ENCODE measurements at places on chromosomes 3 and 15.

- DNase-seq: no peak
These were observed 6.0 kb downstream of the SLC27A2 start for GRCh38 chr15:50187997-50188396.

DNA sequence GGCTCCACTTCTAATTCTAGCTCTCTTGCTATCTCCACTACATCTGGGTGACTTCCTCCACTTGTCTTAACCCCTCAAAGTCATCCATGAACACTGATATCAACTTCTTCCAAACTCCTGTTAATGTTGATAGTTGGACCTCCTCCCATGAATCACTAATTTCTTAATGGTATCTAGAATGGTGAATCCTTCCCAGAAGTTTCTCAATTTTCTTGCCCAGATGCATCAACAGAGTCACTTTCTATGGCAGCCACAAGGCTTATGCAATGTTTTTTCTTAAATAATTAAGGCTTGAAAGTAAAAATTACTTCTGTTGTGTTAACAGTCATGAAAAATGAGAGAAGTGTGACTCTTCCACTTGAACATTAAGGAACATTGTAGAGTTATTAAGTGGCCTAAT, 164.3 kb downstream of the PCCB start:
- no peak for DNase-seq

- no peak for DNase-seq
These were observed 71.5 kb downstream of the STAC start for GRCh38 chr3:36451816-36452215.

DNA sequence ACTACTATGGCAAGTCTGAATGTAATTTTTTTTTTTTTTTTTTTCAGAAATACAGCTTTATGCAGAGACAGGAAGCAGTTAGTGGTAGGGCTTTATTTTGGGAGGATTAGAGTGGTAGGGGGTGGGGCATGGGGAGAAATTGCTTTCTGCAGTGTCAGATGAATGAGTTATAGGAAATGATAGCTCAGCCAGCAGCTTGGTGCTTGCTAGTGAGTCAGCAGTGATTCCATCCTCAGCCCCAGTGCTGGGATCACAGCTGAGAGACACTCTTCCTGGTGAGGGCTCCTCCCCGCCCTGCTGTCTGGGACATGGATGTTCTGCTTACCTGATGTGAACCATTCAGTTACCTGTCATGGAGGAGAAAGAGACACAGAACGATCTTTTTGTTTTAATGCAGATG, 39.6 kb downstream of the SEMA6D start:
- DNase-seq: no peak

GRCh38 chr15:22927761-22928160, 52.4 kb downstream of the CYFIP1 start:
- DNase-seq: no peak

DNA sequence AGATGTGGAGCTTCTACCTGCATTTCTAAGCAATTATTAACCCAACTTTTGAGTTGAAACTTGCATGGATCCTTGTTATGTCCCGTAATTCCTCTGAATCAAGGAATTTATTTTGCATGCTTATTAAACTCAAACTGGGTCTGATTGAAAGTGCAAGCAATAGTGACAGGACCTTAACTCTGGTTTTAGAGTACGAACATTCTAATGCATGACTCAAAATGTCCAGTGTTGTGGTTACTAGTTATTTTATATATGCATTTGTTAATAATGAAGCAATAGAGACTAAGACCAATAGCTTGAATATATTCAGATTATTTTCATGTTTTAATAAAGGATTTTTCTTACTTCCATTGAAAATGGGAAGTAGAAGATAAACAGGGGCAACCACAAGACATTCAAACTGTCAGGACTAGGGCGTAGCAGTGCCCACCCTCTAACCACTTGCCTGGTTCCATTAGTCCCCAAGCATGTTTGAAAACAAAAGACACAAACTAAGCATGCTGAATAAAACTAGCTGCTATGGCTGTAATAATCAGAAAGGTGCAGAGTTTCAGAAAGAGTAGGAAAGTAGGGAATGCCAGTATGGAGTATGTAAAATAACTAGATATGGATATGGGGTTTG, 28.1 kb downstream of the OIP5 start:
- no peak for DNase-seq

DNA sequence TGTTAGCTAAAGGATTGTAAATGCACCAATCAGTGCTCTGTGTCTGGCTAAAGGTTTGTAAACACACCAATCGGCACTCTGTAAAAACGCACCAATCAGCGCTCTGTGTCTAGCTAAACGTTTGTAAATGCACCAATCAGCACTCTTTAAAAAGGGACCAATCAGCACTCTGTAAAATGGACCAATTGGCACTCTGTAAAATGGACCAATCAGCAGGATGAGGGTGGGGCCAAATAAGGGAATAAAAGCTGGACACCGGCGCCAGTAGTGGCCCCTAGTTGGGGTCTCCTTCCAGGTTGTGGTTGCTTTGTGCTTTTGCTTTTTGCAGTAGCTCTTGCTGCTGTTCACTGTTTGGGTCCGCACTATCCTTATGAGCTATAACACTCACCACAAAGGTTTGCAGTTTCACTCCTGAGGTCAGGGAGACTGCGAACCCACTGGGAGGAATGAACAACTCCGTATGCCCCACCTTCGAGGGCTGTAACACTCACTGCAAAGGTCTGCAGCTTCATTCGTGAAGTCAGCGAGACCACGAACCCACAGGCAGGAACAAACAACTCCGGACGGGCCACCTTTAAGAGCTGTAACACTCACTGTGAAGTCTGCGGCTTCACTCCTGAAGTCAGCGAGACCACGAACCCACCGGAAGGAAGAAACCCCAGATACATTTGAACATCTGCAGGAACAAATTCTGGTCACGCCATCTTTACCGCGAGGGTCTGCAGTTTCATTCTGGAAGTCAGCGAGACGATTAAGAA, 1.1 kb upstream of the SUCLG2 start:
- no peak for DNase-seq

GRCh38 chr15:68618908-68619698, 40.3 kb downstream of the CORO2B start:
- no peak for DNase-seq

DNA sequence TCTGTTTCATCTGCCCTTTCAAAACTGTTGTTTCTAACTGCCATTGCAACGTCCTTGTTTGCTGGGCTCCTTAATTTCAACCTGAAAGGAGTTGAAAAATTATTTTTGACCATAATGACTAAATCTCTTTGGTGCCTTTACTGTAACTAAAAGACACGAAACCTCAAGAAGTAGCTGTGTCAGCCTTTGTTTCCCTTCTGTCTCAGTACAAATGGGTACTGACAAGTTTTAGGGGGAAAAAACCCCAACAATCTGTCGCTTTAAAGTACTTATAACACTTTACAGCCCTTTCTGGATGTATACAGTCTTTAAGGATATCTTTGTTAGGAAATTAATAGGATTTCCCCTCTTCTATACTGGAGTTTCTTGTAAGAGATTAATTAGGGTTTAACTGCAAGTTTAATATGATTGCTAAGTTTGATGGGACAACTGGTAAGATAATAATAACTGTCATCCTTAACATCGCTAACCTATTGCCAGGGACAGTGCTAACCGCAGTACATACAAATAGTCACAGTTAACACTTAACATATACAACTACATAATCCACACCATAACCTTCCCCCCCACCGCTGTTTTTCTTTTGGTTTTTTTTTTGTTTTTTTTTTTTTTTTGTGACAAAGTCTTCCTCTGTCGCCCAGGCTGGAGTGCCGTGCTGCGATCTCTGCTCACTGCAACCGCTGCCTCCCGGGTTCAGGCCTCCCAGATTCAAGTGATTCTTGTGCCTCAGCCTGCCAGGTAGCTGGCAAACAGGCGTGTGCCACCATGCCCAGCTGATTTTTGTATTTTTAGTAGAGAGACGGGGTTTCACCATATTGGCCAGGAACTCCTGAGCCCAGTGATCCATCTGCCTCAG, 1.7 kb downstream of the GXYLT2 start:
- no peak for DNase-seq

GRCh38 chr15:101342056-101342455, 47.0 kb upstream of the SNRPA1 start:
- DNase-seq: no peak

DNA sequence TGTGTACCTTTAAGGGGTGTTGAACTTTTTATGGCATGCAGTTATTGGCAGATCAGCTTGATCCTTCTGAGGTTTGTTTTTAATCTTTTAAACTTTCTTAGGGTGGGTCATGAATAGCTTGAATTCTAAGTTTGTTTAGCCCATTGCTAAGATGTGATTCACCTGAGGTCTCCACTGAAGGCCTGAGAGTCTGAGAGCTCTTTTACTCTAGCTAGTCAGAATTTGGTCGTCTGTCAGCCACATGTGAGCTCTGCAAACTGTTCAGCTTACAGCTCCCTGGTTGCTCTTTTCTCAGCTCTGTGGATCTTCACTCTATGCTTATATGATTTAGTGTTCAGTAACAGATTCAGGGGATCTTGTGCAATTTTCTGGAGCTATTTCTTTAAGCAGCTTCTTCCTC, 161.3 kb downstream of the ABHD5 start:
- no peak for DNase-seq

All from retina (tissue), 1 donor.